Stimulated activated CD8-positive, alpha-beta memory T cell treated with anti-CD3 and anti-CD28 coated beads, Interleukin-4, amount 100 ng/mL, for 4 hours (primary cell): ENCODE measurements at places on chromosomes 1 and 21.

DNA sequence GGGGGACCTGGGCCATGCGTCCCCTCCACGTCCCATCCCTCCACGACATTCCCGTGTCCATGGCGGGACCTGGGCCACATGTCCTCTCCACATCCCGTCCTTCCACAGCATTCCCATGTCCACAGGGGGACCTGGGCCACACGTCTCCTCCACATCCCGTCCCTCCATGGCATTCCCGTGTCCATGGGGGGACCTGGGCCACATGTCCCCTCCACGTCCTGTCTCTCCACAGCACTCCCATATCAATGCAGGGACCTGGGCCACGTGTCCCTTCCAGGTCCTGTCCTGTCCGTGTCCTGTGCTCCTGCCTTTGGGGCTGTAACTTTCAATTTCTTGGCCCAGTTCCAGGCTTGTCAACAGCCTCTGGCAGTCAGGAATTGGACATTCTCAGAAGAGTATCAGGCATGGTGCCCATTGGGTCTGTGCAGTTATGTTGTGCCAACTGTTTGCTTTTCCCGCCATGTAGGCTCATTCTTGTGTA lies 47.1 kb downstream of the WNT9A start:
- DNase-seq, result no peak

DNA sequence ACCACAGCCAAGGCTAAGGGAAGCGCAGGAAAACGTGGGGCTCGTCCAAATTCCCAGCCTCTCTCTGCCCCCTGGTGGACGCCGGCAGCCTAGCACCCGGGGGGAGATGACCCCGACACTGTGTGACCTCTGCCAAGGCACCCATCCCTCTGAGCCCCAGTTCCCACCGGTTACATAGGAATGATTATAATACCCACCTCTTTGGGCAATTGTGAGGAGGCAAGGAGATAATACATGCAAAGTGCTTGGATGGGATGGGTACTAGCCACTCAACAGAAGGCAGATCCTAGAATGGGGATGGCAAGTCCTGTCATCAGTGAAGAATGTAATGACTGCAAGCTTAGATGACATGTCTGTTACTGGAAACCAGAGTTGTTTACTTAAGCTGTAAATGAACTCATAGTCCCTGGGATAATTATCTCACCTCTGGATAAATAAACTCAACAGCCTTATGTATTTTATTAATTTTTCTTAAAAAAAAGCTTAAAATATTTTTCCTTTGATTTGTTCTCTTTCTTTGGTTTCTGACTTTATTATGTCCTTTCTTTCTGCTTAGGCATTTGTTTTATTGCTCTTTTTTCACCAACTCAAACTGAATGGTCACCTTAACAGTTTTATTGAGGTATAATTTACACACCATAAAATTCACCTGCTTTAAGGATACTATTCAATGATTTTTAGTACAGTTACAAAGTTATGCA lies 11.3 kb upstream of the BMP8B start:
- peak; percentile 43 for DNase-seq

DNA sequence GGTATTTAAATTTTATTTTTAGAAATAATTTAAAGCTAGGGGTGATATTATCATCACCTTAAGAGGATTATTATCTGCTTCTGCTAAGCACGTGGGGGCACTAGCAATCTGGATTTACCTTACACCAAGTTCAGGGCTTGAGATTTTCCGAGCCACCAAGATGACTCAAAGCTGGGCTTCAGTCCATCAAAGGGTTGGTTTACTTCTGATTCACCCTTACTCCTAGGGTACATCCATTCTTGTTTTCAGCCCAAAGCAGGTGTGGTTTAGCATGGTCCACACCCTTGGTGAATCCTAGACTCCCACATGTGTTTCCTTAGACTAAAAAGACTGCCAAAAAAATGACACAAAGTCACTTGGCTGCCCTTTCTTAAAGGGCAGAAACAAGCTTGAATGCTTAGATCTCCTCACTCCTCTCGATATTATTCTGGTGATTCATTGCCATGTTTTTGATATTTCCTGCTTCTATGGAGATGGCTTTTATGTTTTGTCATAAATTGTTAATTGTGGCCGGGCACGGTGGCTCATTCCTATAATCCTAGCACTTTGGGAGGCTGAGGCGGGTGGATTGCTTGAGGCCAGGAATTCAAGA lies 9.8 kb upstream of the PRSS38 start:
- no peak for DNase-seq

DNA sequence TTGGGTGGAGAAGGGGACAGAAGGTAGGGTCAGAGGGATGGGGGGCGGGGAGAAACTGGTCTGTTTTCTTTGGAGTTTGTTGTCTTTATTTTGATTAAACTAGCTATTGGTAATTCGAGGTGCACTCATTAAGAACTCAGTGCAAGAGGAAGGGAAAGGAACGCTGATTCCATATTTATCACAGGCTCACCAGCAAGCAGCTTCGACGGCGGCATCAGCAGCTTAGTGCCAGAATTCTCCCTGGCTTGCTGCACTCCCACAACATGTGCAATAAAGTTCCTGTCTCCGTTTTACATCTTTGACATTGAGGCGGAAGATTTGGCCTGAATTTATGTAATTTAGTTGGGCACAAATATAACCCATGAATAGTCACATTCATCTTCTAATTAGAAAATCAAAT lies 57.6 kb downstream of the PEX14 start:
- DNase-seq, result no peak

GRCh38 chr1:230747890-230748800 lies 957 bp downstream of the CAPN9 start:
- DNase-seq, result no peak

GRCh38 chr1:29355375-29355774 lies 119.1 kb downstream of the PTPRU start:
- DNase-seq, result no peak

- DNase-seq, result no peak
These were observed 122.0 kb downstream of the IGSF21 start for GRCh38 chr1:18229625-18230024.

DNA sequence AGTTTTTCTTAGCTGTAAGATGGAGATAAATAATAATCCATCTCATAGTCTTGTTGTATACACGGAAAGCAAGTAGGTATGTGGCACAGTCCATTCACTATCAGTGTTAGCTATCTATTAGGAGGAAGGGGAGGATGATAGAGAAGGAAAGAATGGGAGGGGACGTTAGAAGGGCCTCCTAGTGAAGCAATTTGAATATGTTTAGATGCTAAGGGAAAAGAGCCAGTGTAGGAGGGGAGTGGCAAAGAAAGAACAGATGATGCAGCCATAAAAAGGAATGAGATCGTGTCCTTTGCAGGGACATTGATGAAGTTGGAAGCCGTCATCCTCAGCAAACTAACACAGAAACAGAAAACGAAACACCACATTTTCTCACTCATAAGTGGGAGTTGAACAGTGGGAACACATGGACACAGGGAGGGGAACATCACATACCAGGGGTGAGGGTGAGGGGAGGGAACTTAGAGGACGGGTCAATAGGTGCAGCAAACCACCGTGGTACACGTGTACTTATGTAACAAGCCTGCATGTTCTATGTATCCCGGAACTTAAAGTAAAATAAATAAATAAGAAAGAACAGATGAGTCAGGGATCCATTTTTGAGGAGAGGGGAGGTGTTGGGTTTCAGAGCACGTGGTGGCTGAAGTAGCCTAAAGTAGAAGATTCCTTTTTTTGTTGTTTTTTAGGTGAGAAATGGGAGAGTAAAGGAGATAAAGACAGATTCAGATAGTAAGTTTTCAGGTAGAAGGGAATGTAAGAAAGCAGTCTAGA lies 124.1 kb downstream of the POU2F1 start:
- DNase-seq, result no peak

DNA sequence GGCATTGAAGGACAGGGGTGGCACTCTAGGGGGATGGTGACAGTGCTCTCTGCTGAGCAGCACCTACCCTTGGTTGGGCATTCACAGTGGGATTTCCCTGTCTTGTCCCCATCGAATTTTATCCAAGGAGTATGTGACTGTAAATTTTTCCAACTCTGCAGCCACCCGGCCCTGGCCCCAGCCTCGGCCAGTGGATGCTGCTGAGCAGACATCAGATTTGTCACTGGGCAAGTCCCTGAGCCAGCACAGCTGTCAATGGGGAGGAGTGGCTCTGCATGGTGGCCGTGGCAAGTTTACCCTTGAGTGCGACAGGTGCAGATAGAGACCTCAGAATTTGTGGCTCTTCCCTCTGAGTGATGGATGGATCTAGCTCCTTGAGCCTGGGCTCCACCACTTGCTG lies 240.2 kb upstream of the CSF3R start:
- no peak for DNase-seq

DNA sequence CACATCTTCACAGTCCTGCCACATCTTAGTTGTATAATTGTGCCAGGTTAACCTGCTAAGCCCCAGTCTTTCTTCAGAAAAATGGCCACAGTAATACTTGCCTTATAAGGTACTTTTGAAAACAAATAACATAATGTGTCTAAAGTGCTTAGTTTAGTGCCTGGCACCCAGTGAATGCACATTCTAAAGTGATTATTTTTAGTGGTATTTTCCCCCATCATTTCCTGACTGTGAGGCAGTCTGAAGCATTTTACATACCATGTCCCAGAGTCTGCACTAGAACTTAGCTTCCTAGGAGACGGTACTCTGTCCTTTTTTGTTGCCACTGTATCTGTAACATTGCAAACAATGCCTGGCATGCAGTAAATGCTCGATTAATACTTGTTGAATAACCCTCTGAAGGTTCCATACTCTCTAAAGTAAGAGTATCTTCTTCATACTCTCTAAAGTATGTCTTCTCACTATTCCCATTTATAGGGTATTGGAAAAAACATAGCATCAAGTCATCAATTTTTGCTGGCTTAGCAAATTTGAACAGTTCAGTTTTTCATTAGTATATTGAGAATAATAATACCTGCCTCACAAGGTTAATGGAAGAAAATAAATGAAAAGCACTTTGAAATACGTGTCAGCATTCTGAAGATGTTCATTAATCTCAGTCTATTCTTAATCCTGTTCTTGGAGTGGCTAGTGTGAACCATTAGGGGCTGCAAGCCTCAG lies 43.7 kb downstream of the FMO3 start:
- no peak for DNase-seq

DNA sequence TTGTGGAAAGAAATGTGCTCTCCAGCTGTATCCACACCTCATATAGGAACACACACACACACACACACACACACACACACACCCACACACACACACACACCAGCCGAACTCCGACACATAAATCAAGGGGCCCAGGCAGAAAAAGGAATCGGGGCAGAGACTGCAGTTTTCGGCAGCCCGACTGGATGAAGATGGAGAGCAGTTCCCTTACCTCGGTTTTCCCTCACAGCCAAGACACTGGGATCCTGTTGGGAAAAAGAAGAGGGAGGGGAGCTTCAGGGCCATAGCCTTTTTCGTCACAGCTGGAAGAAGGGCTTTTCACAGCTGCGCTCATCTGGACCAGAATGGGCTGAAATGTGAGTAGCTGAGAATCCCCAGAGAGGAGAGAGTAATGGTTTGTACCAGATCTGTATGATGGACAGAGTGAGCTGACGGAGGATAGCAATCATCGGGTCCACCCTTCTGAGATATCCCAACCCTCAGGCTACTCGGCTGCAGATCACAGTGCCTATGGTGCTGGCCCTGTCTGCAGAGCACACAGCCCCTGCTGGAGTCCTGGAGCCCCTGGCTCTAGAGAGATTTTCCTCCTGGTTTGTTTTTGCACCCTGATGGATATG lies 37.7 kb downstream of the PIK3C2B start:
- no peak for DNase-seq

DNA sequence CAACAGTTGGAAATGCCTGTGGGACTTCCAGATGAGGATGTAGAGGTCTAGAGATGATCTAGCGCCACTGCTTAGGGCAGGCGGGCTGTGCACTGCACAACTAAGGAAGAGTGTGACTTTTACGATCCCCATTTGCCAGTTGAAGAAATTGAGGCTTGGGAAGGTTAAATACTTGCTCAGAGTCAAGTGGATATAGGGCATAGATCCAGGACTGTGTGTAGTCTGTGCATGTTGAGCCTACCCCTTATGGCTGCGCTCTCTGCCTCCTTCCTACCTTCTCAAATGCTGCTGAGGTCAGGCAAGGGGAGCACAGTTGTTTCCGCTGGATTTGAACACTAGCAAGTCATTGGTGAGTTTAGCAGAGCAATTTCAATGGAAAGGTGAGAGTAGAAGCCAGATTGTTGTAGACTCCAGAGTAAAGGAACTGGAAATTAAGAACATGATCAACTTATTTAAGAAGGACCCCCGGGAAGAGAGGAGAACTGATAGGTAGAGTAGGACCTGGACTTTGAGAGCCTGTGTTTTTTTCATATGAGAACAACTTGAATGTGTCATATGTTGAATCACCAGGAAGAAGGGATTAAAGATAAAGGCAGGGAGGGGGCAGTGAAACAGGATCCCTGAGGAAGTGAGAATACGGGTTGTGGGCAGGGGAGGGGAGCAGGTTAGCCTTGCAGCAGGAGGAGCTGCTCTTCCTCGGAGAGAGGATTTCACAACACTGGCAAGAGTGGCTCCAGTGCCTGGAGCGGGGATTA lies 2.7 kb downstream of the CAPN2 start:
- DNase-seq, result no peak

DNA sequence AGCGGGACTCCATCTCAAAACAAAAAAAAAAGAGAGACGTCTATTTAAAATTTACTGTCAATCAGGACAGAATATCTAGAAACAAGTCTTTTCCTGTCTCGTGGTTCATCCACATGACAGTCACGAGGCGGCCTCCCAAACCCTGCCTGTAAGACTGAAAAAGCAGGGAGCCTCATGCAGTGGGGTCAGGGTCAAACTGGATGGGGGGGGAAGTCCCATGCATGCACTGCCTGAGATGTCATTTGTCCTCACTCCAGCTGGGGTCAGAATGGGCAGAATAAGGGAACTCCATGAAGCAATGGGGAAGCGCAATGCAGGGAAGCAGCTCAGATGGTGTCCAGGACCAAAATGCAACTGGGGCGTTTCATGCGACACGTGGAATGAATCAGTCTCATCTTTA lies 85.5 kb downstream of the PIK3CD start:
- DNase-seq, result no peak

DNA sequence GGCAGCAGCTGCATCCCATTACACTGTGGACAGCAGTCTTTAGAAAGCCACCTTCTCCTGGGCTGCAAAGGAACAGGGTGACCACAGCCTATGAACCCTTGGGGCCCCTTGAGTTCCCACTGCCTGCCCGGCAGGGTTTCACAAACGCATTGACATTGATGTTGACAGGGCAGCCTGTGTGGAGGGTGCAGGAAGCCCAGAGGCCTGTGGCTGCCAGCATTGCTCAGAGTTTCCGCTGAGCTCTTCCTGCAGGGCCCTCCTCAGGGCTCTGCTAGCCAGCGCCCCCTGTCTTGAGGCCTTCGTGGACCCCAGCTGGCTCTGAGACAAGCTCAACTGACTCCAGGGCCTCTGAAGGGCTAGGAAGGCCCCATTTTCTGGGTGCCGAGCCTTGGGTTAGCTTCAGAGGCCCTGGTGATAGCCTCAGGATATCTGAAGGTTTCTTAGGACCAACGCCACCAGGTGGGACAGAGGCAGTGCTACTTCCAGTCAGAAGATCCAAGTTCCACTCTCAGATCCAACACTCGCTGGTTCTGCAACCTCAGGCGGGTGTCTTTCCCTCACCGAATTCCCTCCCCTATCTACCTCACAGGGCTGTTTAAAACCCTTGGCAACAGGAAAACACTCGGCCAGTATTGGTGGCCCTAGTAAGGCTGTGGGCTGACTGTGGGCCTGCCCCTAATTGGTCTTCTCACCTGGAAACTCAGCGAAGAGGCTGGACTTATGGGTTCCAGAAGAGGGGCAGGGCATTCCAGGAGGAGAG lies 27.2 kb upstream of the EPS8L3 start:
- peak; percentile 67 for DNase-seq
